ENCODE measurements at places on chromosomes 1 and 21.

- peak; percentile 53 for DNase-seq
Observed at GRCh38 chr1:53541761-53542550, 82.8 kb downstream of the DMRTB1 start.

- DNase-seq, result no peak
Observed at GRCh38 chr1:238196516-238196915, 305.8 kb upstream of the ZP4 start.

GRCh38 chr1:181391301-181391900 is 91.9 kb upstream of the CACNA1E start:
- no peak for DNase-seq

DNA sequence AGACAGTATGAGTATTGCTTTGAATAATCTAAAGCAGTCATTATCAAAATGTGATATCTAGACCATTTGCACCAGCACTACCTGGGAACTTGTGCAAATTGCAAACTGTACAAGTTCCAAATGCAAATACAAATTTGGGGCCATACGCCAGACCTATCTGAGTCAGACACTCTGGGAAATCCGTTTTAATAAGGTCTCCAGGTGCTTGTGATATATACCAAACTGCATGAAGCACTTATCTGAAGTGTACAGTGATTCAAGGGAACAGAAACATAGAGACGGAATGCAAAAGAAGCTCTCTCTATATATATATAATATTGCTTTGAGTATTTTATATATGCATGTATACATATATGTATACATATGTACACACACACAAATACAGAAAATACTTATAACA is 36.2 kb upstream of the ASPM start:
- no peak for DNase-seq

DNA sequence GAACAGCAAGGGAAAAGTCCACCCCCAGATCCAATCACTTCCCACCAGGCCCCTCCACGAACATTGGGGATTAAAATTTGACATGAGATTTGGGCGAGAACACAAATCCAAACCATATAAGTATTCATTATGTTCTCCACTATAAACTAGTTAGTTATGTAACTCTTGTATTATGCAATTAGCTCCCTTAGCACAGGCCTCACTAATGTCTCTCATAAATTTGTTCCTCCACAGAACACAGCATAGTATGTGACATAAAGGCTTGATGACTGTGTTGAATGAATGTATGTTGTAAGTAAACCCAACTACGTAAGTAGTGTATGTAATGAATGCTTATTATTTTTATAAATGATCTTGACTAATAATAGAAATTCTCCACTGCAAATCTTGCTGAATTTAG is 223.3 kb upstream of the ZRANB2 start:
- DNase-seq, result no peak

Measured in kidney (tissue), 22 donors.